ENCODE measurements at places on chromosomes 6 and 20. TPM values are rescaled to one million over a fixed set of nuclear protein-coding genes. Genes with fewer than 3 reads are reported as not detected.

The ZNF341 gene
- 5.2 TPM for total RNA-seq

The FAM162B gene
- total RNA-seq, result 5.2 TPM

The TAAR9 gene
- total RNA-seq, result not detected

The MUCL3 gene
- total RNA-seq, result 2.5 TPM

The BCLAF1 gene
- total RNA-seq, result 127 TPM
